Daoy (cell line): ENCODE measurements at places on chromosomes 2 and 18. TPM values are rescaled to one million over a fixed set of nuclear protein-coding genes. Genes with fewer than 3 reads are reported as not detected.

The ELOA2 gene
- not detected in 2 replicates for total RNA-seq

DNA sequence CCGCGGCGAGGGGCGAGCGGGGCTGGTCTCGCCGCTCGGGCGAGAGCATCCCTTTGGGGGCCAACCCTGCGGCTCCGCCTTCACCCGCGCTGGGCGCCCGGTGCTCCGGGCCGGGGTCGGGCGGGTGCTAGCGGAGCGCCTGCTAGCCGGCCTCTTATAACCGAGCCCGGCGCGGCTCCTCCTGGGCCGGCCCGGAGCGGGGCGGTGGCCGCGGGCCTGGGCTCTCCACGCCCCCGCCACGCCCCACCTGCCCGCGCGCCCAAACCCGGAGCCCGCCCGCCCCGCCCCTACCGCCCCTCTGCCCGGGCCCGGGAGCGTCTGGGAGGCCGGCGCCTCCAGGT, at the start of gene FOXI3:
TSS of gene FOXI3 (minus strand) at position 129 of the 341 bp plus-strand sequence. CDS start 158 bp downstream, outside the sequence.
- DNase-seq = peak; percentile 63

The PARD6G gene
- total RNA-seq = 0.98 and 1.3 TPM in 2 replicates

- DNase-seq = no peak
Observed at GRCh38 chr2:157793053-157793612, 83.0 kb downstream of the ACVR1 start.

GRCh38 chr2:132416723-132417395, at the start of gene GPR39:
GPR39 (plus strand) TSS chr2:132416805.
- no peak for DNase-seq

The MAL gene
- 0.29 and 5.7 TPM in 2 replicates for total RNA-seq

The PLEK gene
- total RNA-seq = not detected in 2 replicates

- no peak for DNase-seq
Observed at GRCh38 chr2:204436230-204436629, 109.0 kb upstream of the PARD3B start.

DNA sequence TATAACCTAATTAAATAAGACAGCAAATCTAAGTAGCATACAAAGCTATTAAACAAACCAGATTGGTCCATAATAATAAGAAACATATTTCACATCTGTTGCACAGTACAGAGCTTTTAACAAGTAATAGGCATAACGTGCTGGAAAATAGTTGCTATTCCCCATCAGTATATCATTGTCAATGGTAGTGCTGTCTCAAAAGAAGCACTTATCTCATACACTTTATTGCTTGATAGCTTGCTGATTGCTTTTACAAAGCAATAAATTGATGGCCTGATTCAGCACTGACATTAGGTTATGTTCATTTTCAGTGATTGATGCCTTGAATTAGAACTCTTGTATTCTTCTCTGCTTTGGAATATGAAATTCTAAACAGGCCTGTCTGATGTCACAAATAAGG, 641.7 kb downstream of the CBLN2 start:
- no peak for DNase-seq

The RGPD3 gene
- 0.06 and 0.80 TPM in 2 replicates for total RNA-seq

DNA sequence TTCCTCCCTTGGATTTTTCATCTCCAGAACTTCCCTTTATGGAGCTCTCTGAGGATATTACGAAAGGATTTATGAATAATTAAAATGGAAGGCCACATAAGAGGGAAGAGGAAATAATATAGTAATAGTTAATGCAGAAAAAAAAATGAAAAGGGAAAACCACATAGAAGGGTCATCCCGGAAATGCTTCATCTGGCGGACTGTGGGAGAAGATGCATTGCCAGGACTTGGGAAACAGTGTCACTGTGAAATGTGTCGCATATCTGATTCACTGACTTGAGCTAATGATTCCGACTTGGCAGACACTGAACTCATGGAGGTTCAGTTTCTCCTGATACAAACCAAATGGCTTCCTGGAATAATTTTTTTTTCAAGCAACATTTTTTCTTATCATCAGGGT, 129.9 kb upstream of the RMP24 start:
- no peak for DNase-seq

- peak; percentile 78 for DNase-seq
Observed at GRCh38 chr2:144320491-144320890, 199.4 kb downstream of the ZEB2 start.

GRCh38 chr2:218229851-218230250, 12.9 kb downstream of the ARPC2 start:
- DNase-seq = peak; percentile 83

The SLC19A3 gene
- 0.63 and 1.2 TPM in 2 replicates for total RNA-seq

- DNase-seq = no peak
Observed at GRCh38 chr2:109269706-109270504, 140.9 kb downstream of the SH3RF3 start.

The C2orf76 gene
- 15.9 and 19.6 TPM in 2 replicates for total RNA-seq

GRCh38 chr2:219627103-219628100, at the start of gene SLC4A3:
SLC4A3 (plus strand) TSS chr2:219627630; CDS start chr2:219627993, 363 bp downstream.
- DNase-seq = peak; percentile 52

DNA sequence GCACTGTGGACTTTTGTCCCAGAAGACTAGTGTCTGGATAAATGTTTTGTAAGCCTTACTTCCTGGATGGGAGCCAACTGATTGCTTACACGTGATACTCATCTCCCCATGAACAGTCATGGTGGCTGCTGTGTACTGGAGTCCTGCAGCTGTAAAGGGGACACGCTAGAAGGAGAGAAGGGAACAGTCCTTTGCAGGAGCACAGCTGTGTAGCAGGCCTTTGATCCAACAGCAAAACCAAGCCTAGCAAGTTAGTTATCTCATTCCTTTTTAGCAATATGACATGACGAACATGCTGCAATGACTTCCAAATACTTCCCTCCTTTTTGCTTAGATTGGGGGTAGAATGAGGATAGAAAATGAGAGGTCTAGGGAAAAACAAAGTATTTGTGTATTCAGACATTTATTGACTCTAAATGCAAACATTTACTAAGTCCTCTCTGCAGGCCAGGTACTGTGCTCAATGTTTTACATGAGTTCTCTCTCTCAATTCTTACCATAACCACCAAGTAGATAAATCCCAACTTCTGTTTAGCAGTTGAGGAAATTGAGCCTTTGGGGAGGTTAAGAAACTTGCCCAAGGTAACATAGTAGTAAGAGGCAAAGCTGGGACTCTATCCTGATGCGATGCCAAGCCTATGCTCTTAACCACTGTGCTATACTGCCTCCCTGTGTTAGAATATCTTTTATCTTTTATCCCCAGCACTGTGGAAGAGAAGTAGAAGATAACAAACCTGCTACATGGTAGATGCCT, 55.4 kb upstream of the CD28 start:
- peak; percentile 36 for DNase-seq

DNA sequence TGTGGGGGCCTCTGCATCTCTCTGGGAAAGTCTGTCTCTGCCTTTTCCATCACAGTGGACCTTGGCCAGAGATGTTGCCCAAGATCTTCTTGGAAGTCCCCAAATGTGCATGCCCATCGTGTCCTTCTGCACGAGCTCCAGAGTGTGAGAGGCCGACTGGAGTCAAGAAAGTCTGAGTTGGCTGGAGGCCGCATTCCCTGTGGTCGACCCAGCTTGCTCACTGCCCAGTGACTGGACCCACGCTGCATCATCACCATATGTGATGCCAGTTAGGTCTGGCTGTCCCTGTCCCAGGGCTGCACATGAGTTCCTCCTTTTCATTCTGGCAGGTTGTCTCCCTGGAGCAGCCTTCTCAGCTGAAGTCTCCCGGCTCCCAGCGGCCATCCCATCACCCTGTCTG, 93.8 kb downstream of the ARL4C start:
- DNase-seq = no peak

The DNAJC5G gene
- total RNA-seq = not detected in 2 replicates

The CD8B gene
- total RNA-seq = not detected in 2 replicates

DNA sequence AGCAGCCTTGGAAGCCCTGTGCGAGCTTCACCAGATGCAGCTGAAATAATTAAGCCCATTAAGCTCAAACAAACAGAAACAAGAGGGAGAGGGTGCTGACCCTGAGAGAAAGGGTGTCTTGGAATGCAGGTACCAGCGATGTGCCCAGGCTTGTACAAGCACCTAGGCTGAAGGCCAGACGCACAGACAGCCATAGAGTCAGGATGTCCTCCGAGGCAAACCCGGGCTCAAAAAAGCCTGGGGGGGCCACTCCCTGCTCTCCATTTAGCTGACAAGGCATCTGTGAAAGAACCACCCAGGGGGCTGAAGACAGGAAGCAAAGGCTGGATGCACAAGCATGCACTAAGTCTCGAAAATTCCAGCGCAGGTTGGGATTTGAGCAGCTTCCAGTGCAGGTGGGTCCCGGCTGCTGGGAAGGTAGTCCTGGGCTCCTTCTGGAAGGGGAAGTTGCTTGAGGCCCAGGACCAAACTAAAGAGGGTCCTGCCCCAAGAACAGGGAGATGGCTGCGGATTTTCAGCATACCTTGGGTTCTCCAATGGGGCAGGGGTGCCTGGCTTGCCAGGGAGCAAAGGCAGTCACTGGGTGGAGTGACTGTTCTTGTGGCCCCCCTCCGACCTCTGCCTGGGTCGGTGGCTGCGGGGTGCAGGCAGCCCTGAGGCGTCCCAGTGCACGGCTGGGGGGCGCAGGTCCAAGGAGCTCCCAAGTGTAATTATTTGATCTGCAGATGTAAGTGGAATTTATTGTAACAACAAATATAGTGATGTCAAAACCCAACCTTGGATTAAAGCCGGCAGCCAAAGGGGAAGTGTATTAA, 5.9 kb downstream of the GBX2 start:
- DNase-seq = no peak

The TCF23 gene
- total RNA-seq = not detected in 2 replicates

- DNase-seq = no peak
Observed at GRCh38 chr2:126518196-126518595, 137.8 kb upstream of the GYPC start.

DNA sequence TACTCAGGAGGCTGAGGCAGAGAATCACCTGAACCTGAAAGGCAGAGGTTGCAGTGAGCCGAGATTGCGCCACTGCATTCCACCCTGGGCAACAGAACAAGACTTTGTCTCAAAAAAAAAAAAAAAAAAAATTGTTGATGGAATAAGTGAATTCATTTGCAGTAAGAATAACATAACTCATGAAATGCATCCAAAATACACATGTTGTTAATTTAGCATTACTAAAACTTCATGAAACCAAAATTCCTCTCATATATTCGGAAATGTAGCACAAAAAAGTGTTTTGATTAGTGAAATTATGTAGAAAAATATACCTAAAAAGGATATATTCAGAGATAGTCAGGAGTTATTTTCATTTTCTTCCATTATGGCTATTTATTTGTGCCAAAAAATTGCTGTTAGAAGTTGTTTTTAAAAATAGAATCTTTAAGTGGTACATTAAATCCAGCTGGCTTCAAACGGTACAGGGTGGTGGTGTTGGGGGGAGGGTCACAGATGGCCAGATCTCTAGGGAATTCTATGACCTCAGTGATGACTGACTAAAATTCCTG, 78.2 kb upstream of the UGP2 start:
- no peak for DNase-seq

GRCh38 chr2:24542269-24542872, 51.3 kb downstream of the NCOA1 start:
- DNase-seq = no peak

GRCh38 chr18:3447068-3447894, 2.7 kb upstream of the TGIF1 start:
- peak; percentile 37 for DNase-seq

The LRRTM1 gene
- not detected in 2 replicates for total RNA-seq

GRCh38 chr2:69989009-69989408, 27.6 kb upstream of the ASPRV1 start:
- DNase-seq = no peak
